HT-29 (cell line): ENCODE measurements at places on chromosomes 12 and 14. TPM values are rescaled to one million over a fixed set of nuclear protein-coding genes. Genes with fewer than 3 reads are reported as not detected.

GRCh38 chr12:31728289-31728916 lies 418 bp downstream of the AMN1 start:
- DNase-seq, result no peak

- no peak for DNase-seq
These were observed 79.7 kb upstream of the MYF6 start for GRCh38 chr12:80627782-80628181.

- no peak for DNase-seq
These were observed 113.4 kb downstream of the SPTSSA start for GRCh38 chr14:34348592-34348991.

DNA sequence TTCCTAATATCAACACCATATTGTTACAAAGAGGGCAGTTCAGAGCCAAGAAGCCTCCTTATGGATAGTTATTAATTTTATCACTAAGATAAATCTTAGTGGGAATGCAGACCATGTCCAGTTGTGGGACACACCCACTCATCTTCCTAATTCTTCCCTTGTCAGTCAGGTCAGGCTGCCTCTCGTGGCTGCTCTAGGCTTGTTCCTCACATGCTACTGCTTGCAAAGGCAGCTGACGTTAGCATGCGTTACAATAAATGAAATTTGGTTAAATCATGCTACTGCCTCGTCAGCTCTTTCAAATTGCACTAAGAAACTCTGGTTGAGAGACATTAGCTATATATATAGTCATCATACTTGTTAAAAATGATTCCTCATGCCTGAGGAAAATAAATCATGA lies 108.4 kb downstream of the CAND1 start:
- DNase-seq, result no peak

DNA sequence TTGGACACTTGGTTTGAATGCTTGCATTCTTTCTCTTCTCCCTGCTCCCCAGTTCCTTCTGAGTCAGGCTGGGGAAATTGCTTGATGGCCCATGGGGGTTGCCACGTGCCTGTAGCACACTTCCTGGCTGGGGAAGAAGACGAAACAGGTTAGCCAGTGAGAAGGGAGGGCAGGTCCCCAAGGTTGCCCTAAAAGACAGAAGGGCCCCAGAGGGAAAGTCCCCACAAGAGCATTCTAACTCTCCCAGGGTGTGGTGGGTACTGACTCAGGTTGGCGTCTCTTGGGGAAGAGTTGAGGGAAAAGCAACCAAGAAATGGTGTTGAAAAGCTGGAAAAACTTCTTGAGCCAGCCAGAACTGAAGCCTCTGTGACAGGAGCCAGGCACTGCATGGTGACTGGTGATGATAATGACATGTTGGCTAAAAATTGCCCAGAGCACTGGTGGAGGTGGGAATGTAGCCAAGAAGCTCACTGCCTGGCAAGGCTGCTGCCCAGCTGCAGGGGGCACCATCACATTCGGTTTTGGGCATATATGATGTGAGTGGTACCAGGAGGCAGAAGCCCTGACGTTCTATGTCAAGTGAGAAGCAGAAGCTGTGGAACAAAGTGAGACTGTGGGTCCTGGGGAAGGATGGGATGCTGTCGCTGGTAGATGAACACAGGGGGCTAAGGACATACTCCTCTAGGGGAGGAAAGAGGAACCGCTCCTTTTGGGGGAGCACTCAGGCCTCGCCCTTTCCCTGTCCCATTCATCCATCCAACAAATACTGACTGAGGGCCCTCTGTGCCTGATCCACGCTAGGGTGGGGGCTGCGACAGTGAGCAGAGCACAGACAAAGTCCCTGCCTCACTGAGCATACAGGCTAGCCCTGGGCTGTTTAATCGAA lies 8.1 kb upstream of the RABGGTA start:
- DNase-seq, result no peak

DNA sequence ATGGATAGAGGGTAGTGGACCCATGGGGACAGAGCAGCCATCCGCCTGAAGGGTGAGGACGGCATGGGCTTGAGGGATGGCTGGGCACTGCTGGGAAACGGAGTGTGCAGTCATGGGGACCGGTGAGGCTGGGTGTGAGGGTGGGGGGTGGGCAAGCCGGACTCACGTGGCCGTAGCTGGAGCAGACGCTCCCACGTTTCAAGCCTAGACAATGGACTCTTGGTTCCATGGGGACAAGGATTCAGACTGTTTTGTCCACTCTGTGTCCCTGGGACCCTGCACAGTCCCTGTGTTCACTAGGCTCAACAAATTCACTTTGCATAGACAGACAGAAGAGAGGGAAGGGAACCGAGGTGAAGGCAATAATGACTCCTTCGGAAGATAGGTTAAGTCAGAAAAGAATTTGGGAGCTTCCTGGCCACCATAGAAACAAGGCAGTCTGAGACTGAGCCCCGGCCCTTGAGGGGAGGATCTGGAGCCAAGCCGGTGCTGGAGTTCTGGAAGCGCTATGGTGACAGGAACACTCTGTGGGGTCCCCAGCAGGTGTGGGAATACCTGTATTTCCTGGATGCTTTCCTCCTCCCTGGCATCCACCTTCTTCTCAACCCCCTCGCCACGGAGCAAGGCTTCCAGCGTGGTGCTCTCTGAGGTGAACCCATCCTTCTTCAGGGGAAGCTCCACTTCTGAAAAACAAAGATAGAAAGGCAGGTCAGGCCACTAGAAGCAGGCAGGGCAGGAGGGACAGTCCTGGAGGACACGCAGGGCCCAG lies 162.5 kb downstream of the DPF3 start:
- DNase-seq, result no peak

The KTN1 gene
- total RNA-seq, result 22.6 and 25.1 TPM in 2 replicates
